Inflammatory macrophage treated with lipopolysaccharide for 1 hour (primary cell): ENCODE measurements at places on chromosomes 1 and 21.

GRCh38 chr1:180954801-180955165 is 42.1 kb downstream of the KIAA1614 start:
- no peak for DNase-seq

- no peak for DNase-seq
Observed at GRCh38 chr1:227894831-227895451, 52.8 kb downstream of the WNT9A start.

DNA sequence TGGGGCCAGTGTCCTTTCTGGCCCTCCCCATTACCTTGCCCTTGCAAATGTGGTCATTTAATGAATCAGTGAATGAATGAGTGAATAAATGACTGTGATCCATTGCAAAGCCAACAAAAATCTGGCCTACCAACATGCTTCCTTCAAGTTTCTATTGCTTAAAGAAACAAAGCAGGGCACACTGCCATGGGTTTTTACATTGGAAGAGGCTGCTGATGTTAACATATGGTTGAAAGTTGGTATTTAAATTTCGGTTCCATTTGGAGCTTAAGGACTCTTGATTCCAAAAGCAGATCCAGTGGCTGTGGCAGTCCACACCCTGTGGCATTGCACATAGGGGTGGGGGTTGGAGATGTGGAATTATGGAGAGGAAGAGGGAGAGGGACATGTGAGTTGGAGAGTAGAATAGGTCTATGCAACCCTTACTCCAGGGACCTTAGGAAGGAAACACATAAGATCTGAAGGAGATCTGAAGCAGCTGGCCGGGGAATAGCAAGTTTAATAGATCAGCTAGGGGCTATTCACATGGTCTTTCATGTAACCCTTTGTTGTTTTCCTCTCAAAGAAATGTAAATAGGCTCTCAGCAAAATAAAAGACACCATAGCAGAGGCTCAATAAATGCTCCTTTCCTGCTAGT is 7.2 kb downstream of the ABCA4 start:
- no peak for DNase-seq

- DNase-seq, result peak; percentile 67
Observed at GRCh38 chr1:8439015-8439702, 121.2 kb downstream of the SLC45A1 start.

GRCh38 chr1:154445040-154445472 is 39.9 kb downstream of the IL6R start:
- DNase-seq, result no peak

GRCh38 chr1:110870721-110871388 is 2.1 kb upstream of the CD53 start:
- no peak for DNase-seq

DNA sequence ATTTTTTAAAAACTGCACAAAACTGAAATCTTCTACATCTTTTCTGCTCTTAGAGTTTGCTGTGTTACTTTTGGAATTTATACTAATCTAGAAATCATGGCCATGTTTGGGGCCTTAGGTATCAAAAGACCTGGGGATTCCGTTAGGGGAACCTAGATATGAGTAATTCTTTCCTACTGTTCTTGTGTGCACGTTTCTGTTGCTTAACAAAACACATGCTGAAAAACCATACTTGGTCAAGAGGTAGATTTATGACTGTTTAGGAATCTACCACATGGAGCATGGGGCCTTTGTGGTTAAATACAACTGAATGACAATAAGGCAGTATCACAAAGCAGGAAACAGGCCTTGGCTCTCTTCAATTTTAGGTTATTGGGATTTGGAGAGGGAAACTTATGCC is 291.9 kb upstream of the USP25 start:
- peak; percentile 28 for DNase-seq

DNA sequence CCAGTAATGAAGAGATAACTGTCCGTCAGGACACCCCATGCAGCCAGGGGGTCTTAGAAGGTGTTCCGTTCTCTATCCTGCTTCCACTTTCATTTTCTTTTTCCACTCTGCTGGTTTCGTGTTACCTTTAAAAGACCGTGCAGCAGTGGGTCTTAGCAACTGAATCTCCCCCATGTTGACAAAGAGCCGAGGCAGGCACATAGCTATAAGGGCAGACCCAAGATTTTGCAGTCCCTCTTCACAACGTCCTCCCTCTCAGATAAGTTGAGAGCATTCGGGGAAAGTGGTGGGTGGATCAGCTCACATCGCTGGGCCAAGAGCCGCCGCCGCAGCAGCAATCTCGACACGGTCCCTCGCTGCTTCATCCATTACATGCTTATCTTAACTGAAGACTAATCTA is 355.5 kb downstream of the LMO4 start:
- no peak for DNase-seq

DNA sequence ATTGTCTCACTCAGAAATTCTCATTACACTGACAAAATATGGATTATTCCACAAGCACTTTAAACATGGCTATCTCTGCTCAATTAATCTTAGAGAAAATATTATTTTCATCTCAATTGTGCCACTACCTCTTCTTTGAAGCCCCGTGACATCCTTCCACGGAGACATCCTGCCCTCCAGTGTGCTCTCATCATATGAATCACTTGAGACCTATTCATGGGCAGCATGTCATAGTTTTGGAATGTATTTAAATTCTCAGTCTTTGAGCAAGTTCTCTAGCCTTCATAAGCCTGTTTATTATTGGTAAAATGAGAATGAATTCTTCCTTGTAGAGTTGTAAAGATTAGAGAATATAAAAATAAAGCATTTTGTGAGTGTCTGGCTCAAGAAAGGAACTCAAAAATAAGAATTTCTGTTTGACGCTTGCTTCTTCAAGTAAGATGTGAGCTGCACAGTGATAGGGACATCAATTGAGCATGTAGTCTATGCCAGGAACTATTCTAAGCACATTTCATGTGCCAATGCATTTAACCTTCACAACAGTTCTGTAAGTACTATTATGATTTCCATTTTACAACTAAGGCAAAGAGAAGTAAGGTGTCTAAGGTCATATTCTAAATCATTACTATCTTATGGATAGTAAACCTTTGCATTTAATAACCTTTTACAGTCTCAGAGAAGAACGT is 557.4 kb upstream of the ZRANB2 start:
- DNase-seq, result no peak

GRCh38 chr1:168714012-168714411 is 15.0 kb downstream of the DPT start:
- DNase-seq, result no peak
